ENCODE measurements at places on chromosomes 7 and 10.

- DNase-seq = no peak
These were observed 37.1 kb upstream of the SEC61G start for GRCh38 chr7:54796150-54796549.

DNA sequence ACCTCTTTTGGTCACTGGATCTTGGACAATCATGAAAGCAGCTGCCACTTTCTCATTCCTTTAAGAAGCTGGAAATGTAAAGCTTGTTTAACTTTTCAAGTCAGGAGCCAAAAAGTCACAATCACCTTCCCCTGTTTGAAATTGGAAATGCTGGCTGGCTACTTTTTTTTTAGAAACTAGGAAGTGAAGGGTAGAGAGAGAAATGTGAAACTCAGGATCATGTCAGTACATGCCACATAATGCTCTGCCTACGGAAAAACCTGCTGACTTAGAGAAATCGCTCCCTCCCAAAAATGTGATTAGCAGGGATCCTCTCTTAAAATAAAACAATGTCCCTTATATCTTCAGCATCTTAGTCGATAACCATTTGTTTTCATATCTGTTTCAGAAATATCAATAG is 188.4 kb upstream of the C7orf33 start:
- DNase-seq = no peak

DNA sequence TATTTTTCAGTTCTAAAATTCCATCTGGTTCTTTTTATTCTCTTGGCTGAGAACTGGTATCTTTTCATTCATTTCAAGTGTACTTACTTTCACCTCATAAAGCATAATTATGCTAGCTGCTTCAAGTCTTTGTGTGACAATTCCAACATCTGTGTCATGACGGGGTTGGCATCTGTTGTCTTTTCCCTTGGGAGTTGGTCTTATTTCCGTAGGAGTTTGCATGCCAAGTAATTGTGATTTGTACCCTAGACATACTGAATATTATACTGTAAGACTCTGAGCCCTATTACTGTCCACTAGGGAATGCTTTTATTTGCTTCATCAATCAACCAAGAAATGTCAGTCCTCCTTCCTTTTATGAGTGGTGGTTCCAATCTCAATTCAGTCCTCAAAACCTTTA is 24.6 kb upstream of the HUS1 start:
- no peak for DNase-seq

DNA sequence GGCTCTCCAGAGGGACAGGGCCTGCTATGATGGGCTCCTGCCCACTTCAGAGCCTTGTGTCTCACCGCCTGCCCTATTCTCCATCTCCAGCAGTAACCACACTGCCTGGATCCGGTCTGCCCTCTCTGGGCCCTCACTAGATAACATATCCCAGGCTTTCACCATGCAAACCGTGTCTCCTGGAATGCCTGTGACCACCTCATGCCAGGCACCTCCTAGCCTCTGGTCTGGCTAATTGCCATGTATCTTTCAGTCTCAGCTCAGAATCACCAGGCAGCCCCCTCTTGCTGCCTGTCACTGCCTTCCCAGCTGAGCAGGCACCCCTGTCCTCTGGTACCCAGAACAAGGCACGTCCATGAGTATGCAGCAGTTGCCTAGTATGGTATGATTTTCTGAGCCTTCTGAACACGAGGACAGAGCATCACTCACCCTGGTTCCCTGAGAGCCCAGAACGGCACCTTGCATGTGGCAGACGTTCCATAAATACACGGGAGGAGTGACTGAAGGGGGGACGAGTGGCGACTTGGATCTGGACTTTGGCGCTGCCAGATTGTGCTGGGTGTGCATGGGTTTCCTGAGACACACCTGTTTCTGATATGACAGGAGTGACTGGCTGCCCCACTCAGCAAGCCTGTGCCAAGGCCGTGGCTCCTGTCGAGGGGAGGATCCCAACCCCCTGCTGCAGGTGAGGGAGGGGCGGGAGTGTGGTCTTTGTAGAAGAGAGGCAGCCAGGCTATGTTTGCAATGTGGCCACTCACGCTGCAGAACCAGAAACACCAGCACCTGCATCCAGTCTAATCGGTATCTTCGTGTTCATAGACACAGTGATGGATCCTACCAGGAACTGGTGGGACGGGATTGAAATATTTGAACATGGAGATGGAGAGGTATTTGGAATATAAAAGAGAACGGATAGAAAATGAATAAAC is 95.2 kb downstream of the VOPP1 start:
- no peak for DNase-seq

- no peak for DNase-seq
These were observed 141.5 kb upstream of the PPP2R2D start for GRCh38 chr10:131759347-131759746.

GRCh38 chr7:27359181-27360125 is 116.9 kb downstream of the EVX1 start:
- DNase-seq = no peak

DNA sequence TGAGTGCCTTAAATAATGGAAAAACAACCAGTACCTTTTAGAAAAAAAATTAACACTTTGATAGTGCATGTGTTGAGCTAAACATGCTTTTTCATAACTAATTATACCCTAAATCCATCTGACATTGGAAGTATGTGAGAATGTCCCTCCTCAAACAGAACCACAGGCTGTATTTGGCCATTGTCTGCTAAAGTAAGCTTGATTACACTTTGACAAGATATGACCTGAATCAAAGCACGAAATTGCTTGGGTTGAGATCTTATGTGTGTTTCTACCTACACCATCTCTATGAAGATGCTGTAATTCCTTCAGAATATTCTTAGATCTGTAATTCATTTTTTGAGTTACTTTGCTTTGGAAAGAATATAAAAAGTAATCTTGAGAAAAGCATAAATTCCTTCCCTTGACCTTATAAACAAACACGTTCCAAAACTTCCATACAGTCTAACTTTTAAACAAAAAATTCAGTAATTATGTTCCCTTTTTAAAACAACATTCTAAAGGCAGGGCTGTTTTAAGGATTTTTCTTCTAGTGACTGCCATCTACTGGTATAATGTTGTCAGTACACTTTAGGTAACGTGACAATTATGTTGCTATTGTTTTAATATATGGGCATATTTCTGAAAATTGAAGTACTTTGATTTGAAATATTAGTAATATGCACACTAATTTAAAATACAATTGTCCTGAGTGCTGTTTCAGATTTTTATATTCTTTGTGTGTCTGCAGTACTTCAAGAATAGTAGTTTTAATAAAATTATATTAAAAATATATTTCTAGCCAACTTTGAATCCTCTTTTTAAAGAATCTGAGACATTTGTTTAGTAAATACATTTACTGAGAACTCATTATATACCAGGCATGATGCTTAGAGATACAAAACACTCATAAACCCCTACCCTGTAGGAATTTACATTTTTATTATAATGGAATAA is 20.9 kb downstream of the CD36 start:
- DNase-seq = no peak

GRCh38 chr10:14243221-14243620 is 87.5 kb downstream of the FRMD4A start:
- no peak for DNase-seq

DNA sequence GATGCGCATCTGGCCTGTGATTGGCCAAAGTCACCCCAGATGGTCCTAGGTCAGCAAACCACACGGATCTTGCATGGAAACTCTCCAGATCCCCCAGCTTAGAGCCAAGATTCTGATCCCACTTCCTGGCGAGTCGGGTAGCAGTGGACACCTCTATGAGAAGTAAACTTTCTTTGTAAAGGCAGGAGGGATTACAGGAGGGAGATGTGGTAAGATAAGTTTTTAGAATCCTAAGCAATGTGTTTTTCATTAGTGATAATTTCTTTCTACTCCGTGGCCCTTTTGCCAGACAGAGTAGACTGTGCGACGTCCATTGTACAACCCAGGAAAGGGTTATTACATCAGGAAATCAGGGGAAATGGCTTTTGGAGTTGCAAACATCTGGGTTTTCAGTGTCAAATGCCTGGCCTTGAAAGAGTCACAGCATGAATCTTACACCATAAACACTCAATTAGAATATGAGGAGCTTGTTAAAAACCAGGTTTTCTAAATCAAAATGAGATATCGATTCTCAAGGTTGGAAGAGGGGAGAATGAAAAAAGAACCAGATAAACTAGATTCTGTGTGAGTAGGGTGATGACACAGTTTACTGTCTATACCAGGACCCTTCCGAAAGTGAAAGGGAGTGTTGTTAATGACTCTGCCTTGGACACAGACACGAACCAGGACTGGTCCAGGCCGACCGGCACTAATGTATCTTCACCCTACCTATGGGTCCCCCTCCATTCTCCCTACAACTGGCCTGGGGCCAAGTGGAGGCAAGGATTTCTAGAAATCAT is 61.9 kb upstream of the WAC start:
- DNase-seq = no peak

DNA sequence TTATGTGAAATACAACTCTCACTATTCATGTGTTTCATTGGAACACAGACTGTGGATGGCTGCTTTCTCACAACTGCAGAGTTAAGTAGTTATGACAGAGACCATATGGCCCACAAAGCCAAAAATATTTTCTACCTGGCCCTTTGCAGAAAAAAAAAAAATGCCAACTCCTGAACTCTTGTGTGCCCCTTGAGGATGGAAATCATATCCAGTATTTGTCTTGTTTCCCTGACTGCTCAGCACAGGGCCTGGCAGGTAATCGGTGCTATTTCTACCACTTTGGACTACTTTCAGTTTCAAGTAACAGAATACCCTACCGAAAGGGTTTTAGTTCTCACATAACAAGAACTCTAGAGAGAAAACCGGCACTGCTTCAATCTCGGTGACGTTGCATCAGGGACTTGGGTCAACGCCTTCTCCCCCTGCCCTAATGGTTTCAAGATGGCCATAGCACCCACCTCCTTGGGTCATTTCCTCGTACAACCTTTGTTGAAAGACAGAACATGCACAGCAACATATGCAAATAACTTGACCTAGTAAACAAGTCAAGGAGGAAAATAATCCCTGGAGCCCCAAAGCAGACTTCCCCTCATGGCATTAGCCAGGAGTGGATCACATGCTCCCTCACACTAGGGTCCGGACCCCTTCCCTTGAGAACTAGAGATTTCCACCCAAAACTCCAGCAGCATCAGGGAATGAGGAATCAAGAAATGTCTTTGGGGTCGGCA is 11.8 kb upstream of the GPNMB start:
- DNase-seq = no peak

GRCh38 chr7:27399791-27400567 is 157.4 kb downstream of the EVX1 start:
- DNase-seq = no peak

DNA sequence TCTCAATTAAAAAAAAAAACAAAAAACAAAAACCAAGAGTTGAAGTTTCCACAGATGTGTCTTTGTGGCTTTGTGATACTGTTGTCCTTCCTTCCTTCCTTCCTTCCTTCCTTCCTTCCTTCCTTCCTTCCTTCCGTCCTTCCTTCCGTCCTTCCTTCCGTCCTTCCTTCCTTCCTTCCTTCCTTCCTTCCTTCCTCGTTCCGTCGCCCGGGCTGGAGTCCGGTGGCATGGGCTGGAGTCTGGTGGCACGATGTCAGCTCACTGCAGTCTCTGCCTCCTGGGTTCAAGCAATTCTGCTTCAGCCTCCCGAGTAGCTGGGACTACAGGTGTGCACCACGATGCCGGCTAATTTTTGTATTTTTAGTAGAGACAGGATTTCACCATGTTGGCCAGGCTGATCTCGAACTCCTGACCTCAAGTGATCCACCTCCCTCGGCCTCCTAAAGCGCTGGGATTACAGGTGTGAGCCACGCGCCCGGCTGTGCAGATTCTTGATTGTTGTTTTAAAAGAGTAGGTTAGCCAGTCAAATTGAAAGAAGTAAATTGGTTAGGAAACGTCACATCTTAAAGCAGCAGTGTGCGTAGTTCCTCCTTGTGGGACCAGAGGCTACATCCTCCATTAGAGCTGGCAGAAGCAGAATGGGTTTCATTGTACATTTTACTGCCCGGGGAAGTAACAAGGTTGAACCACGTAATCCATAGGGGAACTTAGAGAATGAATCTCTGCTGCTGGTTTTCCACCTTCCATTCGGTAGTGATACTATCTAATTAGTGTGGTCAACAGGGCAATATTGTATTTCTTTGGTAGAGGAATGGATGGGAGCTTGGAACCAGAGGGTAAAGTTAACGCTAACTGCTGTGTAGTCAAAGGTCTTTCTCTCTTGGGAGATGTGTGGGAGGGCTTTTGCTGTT is 20.6 kb downstream of the DNAJB6 start:
- no peak for DNase-seq

DNA sequence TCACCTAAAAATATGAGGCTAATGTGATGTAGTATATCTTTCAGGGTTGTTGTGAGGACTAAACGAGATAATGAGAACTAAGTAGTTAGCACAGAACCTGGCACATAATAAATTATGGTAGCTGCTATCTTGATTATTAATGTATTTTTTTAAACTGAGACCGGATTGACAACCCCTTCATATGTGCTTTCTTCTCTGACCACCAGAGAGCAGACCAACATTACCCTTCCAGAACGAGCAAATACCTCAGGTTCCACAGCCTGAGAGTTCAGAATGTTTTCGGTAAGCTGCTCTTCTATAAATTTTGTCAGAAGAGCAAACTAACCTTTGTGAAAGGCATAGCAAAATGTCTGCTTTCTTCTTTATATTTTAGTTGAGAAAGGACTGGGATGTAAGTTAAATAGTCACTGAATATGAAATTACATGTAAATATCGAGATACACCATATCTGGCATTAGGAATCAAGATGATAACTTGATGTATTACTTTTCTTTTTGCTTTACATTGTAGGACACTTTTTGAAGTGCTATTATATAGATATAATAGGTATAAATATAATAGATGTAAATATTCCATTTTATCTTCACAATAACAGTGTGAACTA is 13.6 kb upstream of the BPGM start:
- peak; percentile 35 for DNase-seq

- no peak for DNase-seq
These were observed 243.4 kb upstream of the PPP2R2D start for GRCh38 chr10:131657318-131657984.

DNA sequence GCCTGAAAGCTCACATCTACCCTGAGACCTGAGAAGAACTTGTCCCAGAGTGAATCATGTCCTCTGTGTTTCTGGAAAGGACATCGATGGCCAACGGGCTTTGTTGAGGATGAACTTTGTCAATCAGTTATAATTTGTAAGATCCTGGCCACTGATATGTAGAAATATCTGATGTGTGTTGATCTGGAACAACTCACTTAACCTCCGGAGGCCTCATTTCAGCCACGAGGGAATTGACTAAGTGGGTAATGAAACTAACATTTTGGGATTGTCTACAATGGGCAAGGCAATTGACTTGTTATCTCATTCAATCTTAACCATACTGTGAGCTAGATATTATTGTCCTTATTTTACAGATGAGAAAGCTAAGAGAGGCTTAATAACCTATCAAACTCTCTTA is 468.1 kb upstream of the NRP1 start:
- no peak for DNase-seq

Data from T-cell (primary cell).